ENCODE measurements at places on chromosomes 5 and 9. TPM values are rescaled to one million over a fixed set of nuclear protein-coding genes. Genes with fewer than 3 reads are reported as not detected.

DNA sequence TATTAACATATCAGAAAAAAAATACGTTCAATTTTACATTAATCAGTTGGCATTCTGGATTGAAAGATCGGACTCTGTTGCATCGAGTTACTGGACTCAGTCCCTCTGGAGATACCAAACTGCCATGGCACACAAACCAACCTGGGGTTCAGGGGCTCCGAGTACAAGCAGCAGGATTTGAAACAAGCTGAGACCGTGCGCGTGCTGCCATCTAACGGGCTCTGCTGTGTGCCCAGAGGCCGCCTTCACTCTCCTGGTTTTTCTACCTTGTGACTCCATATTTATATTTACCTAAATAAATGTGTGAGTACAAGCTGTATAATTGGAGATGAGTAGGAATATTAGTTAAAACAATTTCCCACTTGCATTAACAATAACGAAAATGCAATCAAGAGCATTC lies 48.2 kb downstream of the ANXA1 start:
- no peak for DNase-seq

DNA sequence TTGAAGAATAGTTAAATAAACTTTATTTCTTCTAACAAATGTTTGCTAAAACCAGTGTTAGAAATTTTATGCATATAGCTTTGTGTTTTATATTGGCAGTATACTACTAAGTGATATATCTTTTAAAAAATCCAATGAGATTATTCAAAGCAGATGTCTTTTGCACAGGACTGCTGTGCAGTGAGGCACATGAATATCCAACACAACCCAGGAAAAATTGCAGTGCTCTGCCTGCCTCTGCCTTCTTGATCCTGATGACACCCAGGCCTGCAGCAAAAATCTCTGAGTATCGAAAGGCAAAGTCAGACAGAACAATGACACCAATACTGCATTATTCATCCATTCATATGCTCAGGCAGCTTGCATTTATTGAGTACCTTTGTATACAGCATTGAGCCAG lies 1076.5 kb upstream of the ARRDC3 start:
- DNase-seq: no peak

TICAM2 gene
- total RNA-seq: 2.1 TPM

PJA2 gene
- total RNA-seq: 38.9 TPM

All from left lobe of liver (tissue), 2 donors.